ENCODE measurements at places on chromosomes 12 and 14. TPM values are rescaled to one million over a fixed set of nuclear protein-coding genes. Genes with fewer than 3 reads are reported as not detected.
A peak's percentile ranks its signal among the peaks of the same experiment; 100 is the strongest.

DNA sequence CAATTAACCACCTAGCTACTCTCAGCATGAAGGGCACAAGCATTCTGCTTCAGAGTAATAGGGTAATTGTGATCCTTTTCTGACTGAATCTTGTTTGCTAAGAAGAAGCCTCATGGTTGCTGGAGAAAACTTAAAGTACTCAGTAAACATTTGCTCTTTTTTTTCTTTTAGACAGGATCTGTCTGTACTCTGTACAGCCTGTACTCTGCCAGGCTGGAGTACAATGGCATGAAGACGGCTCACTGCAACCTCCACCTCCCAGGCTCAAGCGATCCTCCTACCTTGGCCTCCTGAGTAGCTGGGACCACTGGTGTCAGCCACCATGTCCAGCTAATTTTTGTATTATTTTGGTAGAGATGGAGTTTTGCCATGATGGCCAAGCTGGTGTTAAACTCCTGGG is 12.4 kb downstream of the PPP1R13B start:
- no peak for DNase-seq

DNA sequence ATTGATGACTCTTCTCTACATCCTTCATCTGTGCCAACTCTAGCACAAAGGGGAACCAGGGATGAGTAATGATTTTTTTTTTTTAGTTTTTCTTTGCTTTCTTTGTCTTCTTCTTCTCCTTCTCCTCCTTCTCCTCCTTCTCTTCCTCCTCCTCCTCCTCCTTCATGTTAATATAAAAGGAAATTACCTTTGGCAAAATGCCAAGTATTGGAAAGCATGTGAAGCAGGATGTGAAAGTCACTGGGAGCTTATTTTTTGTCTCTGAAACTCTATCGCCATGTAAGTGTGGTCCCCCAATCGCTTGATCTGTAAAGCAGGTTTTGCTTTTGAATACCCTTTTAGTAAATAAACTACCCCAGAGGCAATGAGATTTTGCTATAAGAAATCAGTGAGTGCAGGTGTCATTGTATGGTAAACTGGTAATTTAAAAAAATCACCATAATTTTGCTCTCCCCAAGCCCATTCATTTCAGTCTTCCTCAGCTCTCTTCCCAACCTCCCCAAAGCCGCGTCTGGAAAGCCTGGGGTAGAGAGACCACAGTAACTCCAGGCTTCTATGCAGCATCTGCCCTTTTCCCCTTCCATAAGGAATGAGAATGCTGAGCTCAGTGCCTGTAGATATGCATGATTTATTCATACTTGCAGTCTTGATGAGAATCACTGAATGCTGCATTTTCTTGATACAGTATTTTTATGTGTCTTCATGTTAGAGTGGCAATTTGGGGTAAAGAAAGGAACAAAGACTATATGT is 388.7 kb downstream of the TMEM117 start:
- no peak for DNase-seq

HOTAIR gene
- total RNA-seq, result not detected

- DNase-seq, result peak; percentile 42
These were observed 29.1 kb downstream of the RFLNA start for GRCh38 chr12:124323771-124324530.

GRCh38 chr14:66601932-66602578 is 94.1 kb downstream of the GPHN start:
- DNase-seq, result no peak

- DNase-seq, result peak; percentile 64
These were observed 120.5 kb downstream of the SLC25A47 start for GRCh38 chr14:100443603-100444002.

DNA sequence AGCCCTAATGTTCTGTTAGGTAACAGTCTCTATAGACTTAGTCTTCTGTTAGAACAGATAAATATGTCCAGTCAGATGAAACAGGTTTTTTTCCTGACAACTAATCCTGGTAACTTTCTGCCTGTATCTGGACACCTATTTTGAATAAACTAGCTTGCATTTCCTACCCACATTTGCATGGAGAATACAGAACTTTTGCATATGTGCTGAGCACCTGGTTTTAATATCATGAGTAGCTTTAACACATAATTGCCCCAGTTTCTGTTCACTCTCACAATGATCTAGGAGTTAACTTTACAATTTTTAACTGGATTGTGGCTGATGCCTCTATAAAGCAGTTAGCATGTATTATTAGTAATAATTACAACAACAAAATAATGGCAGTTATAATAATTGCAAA is 111.7 kb downstream of the KTN1 start:
- no peak for DNase-seq

DNA sequence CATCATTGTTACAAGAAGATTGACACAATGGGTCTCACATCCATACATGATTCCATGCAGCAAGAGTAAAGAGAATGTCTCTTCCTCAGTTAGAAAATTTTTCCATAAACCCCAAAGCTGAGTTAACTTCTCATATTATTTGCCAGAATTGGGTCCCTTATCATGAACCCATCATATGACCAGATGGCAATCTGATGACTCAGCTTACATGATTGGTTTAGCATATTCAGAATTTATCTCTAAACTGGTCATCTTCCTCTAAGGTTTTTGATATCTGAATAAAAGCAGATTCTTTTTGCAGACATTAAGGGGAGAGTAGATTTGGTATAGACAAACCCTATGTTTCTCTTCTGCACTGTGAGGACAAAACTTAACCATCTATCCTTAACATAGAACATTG is 174.9 kb downstream of the PIK3C2G start:
- DNase-seq, result peak; percentile 4

DNA sequence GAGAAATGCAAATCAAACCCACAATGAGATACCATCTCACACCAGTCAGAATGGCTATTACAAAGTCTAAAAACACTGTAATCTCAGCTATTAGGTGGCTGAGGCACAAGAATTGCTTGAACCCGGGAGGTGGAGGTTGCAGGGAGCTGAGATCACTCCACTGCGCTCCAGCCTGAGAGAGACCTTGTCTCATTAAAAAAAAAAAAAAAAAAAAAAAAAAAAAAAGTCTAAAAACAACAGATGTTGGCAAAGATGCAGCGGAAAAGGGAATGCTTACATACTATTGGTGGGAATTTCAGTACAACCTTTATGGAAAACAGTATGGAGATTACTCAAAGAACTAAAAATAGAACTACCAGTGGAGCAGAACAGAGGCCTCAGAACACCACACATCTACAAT is 19.0 kb upstream of the ATF7 start:
- DNase-seq, result peak; percentile 80

TAS2R30 gene
- total RNA-seq, result 1.3 TPM

ACTN1 gene
- 1,163 TPM for total RNA-seq

DNA sequence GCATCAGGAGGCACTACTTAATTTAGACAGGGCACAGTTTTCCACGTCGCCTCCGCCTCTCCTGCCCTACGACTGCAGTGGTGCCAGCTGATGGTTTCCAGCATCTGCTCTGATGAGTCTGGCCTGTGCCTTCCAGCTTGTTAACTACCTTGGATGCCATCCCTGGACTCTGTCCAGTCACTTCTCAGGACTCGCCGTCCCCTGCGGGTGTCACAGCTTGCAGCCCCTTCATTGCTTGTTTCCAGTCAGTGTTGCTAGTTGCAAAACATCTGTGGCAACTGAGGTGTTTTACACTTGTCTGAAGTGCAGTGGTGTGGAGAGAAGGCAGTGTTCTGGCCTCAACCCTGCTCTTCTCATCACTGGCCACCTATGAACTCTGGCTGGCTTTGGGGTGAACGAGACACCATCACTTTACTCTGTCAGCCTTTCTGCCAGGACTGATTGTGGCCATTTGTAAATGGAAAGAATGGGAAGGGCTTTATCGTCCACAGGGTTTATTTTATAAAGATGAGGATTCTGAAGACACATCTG is 8.3 kb downstream of the ADGRD1 start:
- no peak for DNase-seq

- DNase-seq, result peak; percentile 14
These were observed 55.7 kb downstream of the TMX1 start for GRCh38 chr14:51295646-51296263.

DNA sequence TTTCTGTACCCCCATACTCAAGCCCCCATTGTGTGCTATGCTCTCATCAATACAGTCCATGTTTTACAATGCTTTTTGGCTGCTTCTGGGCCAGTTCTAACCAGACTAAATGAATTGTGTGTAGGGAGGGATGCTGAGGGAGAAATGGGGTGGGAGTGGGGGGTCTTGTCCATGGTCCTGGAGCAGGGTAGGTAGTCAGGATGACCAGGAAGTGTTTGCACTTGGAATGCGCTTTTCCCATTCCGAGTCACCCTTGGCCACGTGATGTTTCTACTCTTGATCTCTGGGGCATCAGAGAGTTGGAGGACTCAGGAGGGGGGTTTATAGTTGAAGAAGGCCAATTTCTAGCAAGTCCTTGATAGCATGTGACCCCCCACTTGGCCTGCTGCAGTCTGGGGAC is 1.2 kb upstream of the SMIM41 start:
- no peak for DNase-seq

WIF1 gene
- total RNA-seq, result not detected

DNA sequence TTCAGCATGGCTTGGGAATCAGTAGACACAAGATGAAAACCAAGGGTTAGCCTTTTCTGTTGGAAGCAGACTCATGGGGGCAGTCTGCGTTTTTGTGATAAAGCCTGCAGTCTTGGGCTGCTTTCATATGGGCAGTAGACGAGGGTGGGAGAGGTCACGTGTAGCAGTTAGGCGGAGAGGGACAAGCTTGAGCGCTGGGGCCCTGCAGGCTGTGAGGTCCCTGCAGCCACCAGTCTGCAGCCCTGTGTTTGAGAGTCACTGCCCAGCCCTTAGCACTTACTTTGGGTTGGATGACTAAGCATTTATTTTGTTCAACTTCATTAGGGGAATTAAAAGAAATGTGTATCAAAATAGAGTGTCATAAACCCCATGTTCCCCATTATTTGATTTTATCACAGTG is 37.2 kb downstream of the EP400 start:
- no peak for DNase-seq

CBLN3 gene
- total RNA-seq, result 5.4 TPM

DNA sequence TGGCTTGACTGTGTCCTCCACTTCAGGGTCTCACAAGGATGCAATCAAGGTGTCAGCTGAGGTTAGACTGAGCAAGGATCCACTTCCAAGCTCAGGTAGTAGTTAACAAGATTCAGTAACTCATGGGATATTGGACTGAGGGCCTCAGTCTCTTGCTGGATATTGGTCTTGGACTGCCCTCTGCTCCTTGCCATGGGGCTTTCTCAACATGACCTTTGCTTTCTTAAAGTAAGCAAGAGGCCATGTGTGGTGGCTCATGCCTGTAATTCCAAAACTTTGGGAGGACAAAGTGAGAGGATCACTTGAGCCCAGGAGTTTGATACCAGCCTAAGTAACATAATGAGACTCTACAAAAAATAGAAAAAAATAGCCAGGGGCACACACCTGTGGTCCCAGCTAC is 231.3 kb upstream of the AMIGO2 start:
- DNase-seq, result no peak

CLBA1 gene
- 7.2 TPM for total RNA-seq

- DNase-seq, result peak; percentile 14
These were observed 73.4 kb upstream of the EIF5 start for GRCh38 chr14:103260629-103261124.

DNA sequence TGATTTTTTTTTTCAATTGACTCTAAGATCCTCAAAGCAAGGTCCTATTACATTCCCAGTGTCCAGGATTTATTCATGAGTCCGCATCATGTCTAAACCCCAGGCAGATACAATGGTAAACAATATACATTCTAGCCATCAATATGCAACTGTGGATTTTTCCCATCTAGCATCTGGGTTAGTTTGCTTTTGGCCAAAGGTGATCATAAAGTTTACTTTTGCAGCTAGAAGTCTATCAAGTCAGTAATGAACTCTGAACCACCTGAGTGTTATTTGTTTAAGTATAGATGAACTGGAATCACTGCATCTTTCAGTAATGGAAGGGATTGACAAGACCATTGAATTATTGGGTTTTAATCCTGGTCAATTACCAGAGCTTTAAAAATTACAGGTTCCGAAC is 80.8 kb downstream of the STON2 start:
- DNase-seq, result no peak

DNA sequence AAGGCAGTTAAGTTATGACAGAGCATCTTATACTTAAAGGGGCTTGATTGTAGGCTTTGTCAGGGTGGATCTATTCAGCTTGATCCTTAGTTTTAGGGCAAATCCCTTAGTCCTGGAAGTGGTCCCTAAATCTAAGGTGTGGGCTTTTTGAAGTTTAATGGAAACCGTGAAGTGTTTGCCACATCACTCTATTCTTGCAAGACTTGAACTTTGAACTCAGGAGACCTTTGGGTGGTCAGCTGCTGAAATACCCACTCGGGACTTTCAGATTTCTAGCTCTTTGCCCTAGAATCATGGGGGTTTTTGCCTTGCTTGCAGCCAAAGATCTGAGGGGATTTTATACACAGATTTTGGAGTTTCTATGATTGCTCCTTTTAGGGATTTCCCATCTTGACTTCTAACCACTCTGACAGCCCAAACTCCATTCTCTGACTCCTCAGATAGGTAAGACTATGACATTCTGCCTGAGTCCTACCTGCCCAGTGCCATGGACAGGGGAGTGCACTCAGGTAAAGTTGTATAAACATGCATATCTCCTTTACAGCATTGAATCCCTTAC is 39.9 kb downstream of the SNAPC1 start:
- DNase-seq, result no peak

DNA sequence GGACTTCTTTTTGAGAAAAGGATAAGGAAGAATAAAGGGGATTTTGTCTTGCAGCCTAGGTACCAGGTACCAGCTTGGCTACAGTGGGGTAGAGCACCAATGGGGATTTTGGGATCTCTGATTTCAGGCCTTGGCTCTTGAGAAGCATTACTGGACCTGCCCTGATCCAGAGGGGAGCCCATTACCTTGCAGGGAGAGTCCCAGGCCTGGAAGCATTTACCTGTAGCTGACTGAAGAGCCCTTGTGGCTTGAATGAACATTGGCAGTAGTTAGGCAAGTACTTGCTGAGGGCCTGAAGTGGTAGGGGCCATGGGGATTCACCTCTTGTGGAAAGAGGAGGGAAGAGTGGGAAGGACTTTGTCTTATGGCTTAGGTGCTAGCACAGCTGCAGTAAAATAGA is 308.2 kb upstream of the FBXO33 start:
- DNase-seq, result no peak

POTEM gene
- not detected for total RNA-seq

ADCY6 gene
- 28.9 TPM for total RNA-seq

DNA sequence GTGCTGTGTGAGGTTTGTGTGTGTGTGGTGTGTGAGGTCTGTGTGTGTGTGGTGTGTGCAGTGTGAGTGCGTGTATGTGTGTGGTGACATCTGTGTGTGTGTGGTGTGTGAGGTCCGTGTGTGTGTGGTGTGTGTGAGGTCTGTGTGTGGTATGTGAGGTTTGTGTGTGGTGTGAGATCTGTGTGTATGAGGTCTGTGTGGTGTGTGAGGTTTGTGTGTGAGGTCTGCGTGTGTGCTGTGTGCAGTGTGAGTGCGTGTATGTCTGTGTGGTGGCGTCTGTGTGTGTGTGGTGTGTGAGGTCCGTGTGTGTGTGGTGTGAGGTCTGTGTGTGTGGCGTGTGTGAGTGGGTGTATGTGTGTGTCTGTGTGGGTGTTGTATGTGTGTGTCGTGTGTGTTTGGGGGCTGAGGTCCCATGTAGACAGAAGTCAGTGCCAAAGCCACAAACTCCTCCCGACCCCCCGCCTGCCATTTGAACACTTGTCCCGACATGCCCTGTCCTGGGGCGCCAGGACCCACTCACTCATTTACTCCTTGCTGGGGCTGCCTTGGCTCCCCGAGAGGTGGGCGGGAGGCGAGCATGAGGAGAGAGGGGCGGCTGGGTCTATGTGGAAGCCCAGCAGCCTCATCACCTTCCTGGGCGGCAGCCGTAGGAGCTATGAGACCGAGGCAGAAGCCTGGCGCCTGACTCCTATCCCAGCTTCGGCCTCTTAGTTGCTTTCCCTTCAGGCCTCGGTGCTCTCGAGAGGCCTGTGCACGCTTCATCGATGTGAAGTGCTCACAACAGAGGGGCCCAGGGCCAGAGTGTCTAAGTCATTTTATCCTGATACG is 20.5 kb downstream of the RILPL1 start:
- DNase-seq, result no peak

KLRC3 gene
- total RNA-seq, result 0.94 TPM

RCOR1 gene
- total RNA-seq, result 31.7 TPM

All from astrocyte (in vitro differentiated cells and primary cell).